ENCODE measurements at places on chromosomes 13 and 19.

- no peak for DNase-seq
Observed at GRCh38 chr19:29040292-29040691, 172.7 kb downstream of the UQCRFS1 start.

DNA sequence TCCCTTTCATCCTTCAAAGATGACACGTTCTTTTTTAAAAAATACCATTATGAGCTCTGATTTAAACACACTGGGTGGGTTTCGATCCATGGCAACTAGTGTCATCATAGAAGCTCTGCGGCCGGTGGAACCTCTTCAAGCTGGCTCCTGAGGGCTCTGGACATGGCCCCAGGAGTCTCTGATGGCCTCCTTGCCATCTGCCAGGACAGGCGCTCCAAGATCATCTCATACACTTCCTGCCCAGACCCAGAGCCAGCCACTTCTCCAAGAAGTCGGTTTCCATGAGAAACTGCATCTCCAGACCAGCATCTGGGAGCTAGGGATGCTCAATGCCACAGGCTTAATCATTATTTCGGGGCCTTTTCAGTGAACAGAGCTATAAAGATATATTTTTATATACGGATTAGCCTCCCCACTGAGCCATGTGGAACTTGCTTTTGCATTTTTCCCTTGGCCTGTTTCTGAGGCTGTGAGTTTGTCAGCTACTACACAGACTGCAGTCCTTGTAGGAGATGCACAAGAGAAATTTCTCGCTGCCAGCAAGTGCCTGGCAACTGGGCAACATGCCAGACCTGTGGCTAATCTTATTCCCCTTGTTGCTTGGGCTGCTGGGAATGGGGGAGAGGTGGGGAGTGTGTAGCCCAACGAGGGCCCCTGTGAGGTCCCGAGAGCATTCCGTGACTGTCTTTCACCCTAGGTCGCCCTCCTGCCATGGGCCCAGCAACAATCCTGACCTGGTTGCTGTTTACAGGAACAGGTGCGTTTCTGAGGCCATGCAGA, 15.9 kb downstream of the SUGP1 start:
- no peak for DNase-seq

GRCh38 chr19:38375098-38375493, 725 bp downstream of the PSMD8 start:
- no peak for DNase-seq

GRCh38 chr19:47756953-47757608, 11.7 kb downstream of the NOP53 start:
- no peak for DNase-seq

GRCh38 chr13:25902455-25902854, 149.4 kb downstream of the SHISA2 start:
- DNase-seq, result no peak

DNA sequence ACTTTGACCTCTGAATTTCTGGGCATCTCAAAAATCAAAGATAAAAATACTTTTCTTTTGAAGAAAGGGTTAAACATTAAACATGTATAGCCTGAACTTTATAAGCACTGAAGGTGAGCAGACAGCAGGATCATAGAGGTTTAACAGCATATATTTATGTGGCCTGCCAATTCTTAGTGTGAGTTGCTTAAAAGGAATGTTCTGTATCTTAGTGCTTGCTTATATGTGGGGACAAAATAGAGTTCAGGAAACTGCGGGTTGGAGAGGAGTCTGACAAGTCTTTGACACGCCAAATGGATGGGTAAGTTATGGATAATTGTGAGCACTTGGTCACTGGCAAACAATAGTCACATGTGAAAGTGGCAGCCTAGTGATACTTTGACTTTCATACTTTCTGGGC, 1419.4 kb upstream of the SPRY2 start:
- DNase-seq, result no peak

GRCh38 chr13:59415498-59415897, 748.2 kb downstream of the DIAPH3 start:
- no peak for DNase-seq

GRCh38 chr13:113048766-113049165, 56.8 kb upstream of the F7 start:
- DNase-seq, result no peak

GRCh38 chr13:112973577-112973951, 4.5 kb downstream of the MCF2L start:
- DNase-seq, result no peak

GRCh38 chr13:43431290-43431716, 355.5 kb downstream of the ENOX1 start:
- no peak for DNase-seq

- DNase-seq, result peak; percentile 43
Observed at GRCh38 chr19:48842789-48843162, 6.5 kb upstream of the HSD17B14 start.

GRCh38 chr19:14843578-14843977, 5.1 kb downstream of the OR7A10 start:
- DNase-seq, result no peak

DNA sequence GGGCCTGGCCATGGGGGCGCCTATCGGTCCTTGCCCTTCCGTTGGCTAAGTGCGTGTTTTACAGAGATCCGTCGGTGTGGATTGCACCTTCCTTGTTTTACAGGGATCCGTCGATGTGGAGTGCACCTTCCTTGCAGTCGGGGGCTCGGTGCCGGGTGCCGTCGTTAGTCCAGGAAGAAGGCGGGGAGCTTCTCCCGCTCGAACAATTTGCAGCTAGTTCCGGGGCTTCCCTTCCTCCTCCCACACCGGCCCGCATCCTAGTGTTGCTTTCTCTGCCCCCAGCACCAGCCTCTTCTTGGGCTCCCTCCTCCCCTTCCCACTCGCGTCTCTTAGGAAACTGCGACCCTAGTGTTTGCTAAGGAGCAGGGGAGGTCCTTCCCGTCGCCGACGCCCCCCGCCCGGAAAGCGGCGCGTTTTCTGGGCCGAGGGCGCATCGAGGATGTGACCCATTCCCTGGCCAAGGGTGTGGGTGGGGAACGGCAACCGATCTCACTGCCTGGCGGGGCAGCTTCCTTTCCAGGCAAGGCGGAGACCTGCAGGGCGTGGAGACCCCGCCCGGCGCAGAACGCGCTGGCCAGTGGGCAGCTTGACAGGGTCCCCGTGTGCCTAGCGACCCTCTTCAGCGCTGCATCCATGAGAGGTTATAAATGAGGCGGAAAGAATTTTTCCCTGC, 75.7 kb upstream of the ZNF91 start:
- no peak for DNase-seq

GRCh38 chr13:32261567-32261966, 53.6 kb downstream of the ZAR1L start:
- DNase-seq, result no peak

GRCh38 chr13:93951108-93951507, 528.4 kb downstream of the DCT start:
- DNase-seq, result no peak

- no peak for DNase-seq
Observed at GRCh38 chr13:59745392-59745788, 418.3 kb downstream of the DIAPH3 start.

DNA sequence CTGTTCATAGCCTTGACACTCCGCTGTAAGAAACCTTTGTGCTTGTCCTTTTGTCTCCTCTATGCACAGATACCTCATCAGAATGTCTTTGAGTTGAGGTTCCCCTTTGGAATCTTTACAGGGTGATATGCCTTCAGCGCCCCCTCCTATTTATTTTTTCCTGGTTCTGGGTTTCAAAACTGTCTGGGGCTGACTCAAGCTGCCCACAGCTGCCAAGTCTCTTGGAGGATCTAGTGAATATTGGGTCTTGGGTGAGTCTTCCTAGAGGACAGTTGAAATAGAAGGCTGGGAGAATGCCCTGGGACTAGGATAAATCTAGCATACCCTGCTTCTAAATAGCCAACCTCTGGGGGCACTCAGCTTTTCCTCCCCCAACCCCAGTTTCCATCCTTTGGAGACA, 930 bp downstream of the ZNF136 start:
- DNase-seq, result no peak

DNA sequence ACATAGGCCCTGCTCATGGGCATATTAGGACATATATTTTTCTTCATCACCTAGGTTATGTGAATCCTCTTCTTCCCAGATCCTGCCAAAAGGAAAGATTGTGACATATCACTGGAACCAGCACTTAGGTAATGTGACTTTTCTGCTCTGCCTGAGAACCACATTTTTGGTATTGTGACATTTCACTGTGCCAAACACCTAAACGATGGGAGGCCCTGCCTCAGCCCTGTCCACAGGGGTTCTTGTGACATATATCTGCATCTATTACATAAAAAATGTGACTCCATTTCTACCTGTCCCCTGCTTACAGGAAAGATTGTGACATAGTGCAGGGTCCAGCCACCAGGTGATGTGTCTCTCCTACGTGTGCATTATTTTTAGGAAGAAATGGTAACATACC, 18.5 kb upstream of the ZNF730 start:
- DNase-seq, result no peak

GRCh38 chr13:86946734-86947133, 724.4 kb upstream of the SLITRK5 start:
- no peak for DNase-seq

- no peak for DNase-seq
Observed at GRCh38 chr19:55091955-55092354, 16.3 kb downstream of the EPS8L1 start.

- no peak for DNase-seq
Observed at GRCh38 chr19:51460164-51460992, 2.1 kb upstream of the SIGLEC8 start.

- no peak for DNase-seq
Observed at GRCh38 chr13:50249144-50249521, 233.9 kb downstream of the KCNRG start.
